Body of pancreas (tissue), 4 donors: ENCODE measurements at places on chromosomes 3 and 15.

GRCh38 chr15:71374607-71375352 is 259.5 kb downstream of the THSD4 start:
- no peak for DNase-seq

DNA sequence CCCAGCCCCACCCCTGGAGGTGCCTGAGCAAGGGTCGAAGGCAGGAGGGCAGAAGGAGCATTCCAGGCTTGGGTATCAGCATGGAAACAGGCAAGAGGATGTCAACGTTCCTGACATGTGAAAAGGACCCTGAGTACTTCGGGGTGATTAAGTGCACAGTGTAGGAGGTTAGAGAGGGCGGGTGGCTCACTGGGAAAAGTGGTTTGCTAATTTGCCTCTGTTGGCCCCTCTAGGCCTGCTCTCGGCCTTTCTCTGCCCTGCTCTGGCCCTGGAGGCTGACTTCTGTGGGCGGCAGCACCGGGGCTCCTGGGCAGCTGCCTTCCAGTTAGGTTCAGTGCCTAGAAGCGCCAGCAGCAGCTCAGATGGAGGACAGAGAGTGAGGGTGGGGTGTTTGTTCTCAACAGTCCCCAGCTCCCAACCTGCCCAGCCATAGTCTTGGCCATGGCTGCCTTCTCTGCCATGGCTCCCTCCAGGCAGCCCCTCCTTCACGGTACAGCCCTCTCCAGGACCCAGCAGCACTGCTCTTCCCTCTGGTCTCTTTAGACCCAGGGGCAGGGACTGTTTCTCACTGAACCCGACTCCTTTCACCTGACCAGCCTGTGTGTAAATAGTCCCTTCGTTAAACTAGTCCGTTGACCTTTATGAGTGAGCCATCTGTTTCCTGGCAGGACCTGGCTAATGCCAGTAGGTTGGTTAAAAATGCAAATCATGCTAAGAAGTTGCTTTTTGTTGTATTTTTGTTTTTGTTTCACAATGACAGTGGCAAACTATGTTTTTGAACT is 107.1 kb upstream of the TPM1 start:
- no peak for DNase-seq

- DNase-seq, result no peak
Measured at GRCh38 chr3:49701388-49702077, 12.2 kb downstream of the RNF123 start.

- DNase-seq, result peak; percentile 35
Measured at GRCh38 chr3:43153216-43154083, 47.6 kb upstream of the POMGNT2 start.

- no peak for DNase-seq
Measured at GRCh38 chr3:187673012-187673411, 2.8 kb upstream of the SST start.

DNA sequence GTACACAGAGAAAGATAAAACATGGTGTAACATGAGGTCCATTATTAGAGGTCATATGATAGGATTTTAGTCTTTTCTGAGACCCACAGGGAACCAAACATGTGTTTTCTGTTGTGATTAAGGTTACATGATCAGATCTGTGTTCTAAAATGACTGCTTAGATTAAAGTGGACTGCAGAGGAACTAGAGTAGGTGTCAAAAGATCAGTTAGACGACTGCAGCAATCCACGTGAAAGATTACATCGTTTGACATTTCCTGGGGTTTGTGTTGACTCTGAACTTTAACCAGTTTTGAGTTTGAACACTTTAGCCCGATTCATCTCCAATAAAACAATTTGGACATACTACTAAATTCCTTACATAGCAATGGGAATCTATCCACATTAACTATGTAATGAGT is 5.1 kb downstream of the MIX23 start:
- DNase-seq, result no peak

DNA sequence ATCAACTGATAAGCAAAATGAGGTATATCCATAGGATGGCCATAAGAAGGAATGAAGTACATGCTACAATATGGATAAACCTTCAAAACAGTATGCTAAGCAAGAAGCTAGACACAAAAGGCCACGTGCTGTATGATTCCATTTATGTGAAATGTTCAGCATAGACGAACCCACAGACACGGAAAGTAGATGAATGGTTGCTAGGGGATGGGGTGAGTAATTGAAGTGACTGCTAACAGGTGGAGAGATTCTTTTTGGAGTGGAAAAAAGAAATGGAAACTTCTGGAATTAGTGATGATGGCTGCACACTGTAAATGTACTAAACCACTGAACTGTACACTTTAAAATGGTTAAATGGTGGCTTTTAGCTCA is 630 bp upstream of the EFCAB12 start:
- DNase-seq, result no peak

- DNase-seq, result no peak
Measured at GRCh38 chr3:23041918-23042696, 161.0 kb upstream of the UBE2E2 start.

DNA sequence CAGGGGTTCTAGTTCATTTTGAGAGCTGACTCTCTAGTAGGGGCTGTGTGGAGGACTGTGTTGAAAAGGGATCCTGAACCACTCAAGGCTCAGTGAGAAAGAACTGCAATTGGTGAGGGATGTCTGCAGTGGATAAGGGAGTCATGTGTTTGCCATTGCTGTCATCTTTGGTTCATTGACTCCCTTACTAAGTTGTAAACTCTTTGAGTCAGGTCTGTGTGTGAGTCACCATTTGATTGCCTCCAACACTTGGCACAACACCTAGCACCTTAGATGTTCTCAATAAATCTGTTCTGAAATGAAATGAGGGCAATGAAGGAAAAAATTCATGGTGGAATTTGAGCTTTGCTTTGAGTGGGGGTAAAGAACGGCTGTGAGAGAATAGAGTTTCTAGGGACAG is 51.7 kb downstream of the PLS1 start:
- DNase-seq, result no peak

DNA sequence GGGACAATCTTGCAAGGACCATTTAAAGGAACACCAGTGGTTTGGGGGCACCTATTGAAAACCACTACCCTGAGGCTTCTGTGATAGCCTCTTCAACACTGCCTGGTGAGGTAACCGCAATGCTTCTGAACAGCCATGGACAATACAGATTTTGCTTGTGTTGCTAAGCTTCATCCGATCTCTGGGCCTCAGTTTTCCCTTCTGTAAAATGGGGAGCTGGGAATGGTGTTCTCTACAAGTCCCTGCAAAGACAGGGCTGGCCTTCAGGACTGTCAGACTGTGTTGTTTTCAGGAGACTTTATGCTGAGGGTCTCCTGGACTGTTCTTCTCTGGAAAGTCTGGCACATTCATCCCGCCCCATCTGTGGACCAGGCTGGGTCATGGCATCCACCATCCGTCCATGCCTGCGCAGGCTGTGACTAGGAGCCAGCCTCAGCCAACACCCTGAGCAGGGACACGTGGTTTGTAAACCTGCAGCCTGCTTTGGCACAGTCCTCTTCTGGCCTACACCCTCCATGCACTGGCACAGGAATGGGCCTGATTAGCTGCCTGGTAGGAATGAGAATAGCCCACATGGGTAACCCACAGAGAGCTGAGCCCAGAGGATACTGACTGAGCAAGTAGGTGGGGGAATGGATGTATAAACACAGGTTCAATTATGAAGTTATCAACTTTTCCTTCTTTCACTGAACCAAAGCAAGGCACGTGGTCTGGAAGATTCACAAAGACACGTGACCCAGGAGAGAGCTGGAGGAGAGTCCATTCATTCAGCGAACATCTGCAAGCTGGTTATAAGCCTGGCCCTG is 55.3 kb downstream of the ROPN1B start:
- DNase-seq, result no peak

DNA sequence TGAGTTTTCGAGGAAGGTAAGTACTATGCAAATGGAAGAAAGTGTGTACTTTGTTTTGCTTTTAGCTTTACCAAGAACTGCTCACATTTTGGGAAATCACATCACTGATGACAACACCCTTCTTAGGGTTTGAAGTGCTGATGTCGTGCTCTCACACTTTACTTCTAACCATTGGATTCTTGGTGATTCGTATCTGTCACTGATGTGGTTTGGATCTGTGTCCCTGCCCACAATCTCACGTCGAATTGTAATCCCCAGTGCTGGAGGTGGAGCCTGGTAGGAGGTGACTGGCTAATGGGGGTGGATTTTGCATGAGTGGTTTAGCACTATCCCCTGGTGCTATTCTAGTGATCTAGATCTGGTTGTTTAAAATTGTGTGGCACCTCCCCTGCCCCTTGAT is 75.4 kb upstream of the RGMA start:
- DNase-seq, result no peak

GRCh38 chr3:102478160-102478559 is 43.3 kb downstream of the ZPLD1 start:
- no peak for DNase-seq

DNA sequence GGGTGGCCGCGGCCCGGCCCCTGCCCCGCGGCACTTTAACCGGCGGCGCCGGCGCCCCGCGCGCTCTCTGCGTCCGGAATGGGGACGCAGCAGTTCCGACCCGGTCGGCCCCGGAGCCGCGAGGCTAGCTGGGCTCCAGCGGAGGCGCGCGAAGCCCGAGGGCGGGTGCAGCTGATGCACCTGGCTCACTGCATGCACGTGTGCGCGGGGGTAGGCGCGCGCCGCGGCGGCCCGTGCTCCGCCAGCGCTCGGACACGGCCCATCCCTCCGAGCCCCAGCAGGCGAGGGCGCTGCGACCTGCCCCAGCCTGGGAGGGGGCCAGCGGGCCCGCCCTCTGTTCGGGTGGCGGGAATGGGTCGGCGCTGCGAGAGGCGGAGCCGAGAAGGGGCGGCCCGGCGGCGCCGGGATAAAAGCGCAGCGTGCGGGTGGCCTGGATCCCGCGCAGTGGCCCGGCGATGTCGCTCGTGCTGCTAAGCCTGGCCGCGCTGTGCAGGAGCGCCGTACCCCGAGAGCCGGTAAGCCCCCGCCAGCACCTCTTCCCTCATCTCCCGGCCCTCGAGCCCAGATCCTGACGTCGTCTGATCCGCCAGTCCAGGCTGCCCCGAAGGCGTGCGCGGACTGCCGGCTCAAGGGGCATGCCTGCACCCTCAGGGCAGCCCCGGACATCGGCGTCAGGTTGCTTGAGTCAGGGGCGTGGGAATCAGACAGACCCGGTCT is at the start of the genes CHDH and IL17RB:
Gene CHDH (minus strand): TSS at position 286 of the 717 bp plus-strand sequence. CDS start 22,411 bp downstream, outside the sequence.
Gene IL17RB (plus strand): TSS at position 435 of the 717 bp plus-strand sequence. CDS start 21 bp downstream, at position 456.
- peak; percentile 90 for DNase-seq

- no peak for DNase-seq
Measured at GRCh38 chr3:61778095-61778494, 216.7 kb downstream of the PTPRG start.

DNA sequence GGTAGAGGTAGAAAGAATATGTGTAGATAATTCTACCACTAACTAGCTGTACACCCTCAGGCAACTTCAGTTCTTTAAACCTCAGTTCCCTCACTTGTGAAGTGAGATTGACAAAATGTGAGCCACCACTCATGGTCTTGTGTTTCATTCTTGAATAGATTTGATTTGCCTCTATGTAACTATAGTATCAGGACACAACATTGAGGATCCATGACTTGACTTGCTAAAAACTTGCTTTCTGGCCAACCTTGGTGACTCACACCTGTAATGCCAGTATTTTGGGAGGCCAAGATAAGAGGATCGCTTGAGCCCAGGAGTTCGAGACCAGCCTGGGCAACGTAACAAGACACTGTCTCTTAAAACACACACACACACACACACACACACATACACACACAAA is 115.8 kb upstream of the FLNB start:
- DNase-seq, result no peak

- no peak for DNase-seq
Measured at GRCh38 chr3:178833695-178834094, 237.9 kb downstream of the ZMAT3 start.

DNA sequence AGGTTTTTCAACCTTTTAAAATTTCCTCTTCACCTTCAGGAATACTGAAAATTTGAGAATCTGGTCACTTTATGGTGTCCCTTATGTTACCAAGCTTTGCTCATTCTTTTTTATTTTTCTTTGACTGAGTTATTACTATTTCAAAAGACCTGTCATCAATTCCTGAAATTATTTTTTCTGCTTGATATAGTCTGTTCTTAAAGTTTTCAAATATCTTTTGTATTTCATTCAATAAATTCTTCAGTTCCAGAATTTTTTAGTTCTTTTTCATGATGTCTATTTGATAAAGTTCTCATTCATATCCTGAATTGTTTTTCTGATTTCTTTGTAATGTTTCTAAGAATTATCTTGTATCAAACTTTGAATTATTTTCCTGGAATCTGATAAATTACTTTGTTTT is 63.9 kb downstream of the UQCC5 start:
- no peak for DNase-seq

- no peak for DNase-seq
Measured at GRCh38 chr3:119342176-119342575, 48.0 kb downstream of the ARHGAP31 start.

DNA sequence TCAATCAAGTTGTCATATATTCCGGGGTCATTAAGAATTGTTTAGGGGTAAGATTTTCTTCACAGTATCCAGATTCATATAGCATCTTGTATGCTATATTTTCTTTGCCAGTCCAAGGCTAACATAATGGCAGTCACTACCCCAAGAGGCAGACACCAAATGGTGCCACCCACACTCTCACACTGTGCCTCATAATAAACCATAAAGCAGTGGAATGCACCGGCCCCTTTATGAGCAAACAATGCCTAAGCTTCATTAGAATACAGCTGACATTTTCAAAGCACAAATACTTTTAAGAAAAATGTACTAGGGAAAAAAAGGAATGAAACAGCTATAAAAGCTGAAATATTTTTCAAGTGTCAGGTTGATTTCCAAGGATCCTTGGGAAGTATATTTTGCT is 121.6 kb downstream of the TFDP2 start:
- DNase-seq, result no peak
